ENCODE measurements at places on chromosomes 1 and 21.

DNA sequence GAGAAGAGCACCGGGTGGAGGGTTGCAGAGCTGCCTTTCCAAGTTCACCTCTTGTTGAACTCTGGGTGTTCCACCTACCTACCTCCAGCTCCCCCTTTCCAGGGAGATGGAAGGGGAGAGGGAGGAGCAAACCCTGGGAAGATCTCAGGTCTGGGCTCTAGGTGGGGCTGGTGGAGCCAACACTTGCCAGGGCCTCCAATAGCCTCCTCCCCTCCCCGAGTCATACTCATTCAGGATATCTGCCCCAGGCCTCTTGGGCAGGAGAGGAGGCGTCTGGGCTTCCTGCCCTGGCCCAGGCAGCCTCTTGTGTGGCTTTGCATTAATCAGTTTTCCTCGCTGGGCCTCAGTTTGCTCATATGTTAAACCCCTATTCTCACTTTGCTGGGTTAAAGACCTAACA lies 13.4 kb downstream of the RAP1GAP start:
- no peak for DNase-seq

DNA sequence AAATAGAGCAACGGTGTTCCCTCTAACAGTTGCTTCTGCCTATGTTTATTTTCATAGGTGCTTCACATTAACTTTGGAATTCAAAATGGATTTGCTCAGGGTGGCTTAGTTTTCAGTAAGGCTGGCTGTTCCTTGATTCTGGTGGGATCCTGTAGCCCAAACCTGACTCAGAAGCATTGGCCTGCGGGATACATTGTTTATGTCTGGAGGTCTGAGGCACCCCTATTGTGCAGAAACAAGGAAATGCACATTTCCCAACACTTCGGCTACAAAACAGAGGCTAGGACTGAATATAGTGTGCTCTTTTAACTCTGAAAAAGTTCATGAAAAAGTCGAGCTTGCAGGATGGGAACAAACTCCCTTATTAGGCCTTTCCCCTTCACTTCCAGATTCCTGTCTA lies 133.8 kb upstream of the F3 start:
- no peak for DNase-seq

- peak; percentile 7 for DNase-seq
Observed at GRCh38 chr1:235601104-235601503, 48.5 kb downstream of the GNG4 start.

- DNase-seq = no peak
Observed at GRCh38 chr1:18891426-18891780, 11.0 kb downstream of the ALDH4A1 start.

DNA sequence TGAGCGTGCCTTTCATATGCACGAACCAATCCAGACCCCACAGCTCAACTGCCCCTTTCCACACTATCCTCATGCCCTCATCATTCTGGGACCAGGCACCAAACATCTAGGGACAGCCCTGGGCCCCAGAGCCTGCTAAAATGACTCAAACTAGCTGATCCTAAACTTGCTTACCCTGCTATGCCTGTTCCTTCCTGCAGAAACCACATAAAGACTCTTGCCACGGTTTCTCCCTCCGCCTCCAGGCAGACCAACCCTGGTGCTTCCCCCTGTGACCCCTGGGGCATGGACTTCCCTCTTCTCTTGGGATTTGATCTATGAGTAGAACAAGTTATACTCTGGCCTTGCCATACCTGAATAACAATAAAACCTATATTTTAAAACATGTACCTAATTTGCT lies 138.0 kb upstream of the CD34 start:
- no peak for DNase-seq

DNA sequence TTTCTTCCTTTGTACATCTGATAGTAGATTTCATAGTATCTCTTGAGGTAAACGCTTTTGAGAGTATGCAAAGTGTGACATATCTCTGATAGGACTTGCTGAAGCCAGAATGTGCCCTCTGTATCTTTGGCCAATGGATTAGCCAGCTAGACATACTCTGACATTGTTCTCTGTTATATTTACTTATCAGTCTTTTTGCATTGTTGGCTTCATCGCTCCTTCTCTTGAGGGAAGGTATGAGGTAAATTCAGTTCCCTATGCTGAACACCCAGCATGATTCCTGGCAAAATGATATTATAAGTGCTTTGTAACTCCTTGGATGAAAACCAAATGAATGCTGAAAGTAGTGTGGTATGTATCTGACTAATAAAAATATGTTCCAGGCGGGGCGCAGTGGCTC lies 163.2 kb upstream of the CACYBP start:
- DNase-seq = no peak

DNA sequence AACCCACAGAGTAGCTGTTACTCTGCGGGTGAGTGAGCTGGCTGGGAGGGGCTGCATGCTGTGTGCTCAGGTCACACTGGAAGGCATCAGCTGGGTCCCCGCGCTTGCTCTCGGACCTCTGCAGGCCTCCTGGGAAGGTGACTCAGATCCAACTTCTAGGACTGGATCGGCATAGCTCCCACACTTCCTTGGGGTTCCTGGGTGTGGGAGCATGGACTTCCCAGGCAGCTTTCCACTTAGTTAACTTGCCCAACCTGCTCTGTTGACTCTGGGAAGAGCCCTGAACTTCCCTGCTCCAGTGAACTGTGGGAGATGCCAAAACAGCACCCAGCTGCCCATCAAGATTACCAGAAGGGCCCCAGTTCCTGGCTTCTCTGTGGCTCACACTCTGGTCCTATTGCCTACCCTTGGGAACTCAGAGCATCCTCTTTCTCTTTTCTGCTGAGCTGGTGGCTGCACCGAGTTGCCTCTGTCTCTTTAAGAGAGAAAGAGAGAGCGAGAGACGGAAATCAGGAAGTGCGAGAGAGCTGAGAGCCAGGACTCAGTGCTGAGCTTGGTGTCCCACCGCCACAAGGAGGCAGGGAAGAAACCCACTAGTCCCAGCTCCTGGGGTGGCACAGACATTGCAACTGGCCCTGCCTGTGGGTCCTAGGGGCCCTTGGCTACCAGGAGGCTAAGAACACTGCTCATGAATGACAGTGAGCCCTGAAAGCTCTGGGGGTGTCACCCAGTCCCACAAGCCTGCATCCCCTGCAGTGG lies at the start of gene IKBKE:
Gene IKBKE (plus strand): TSS at position 544 of the 759 bp plus-strand sequence. CDS start 2,752 bp downstream, outside the sequence.
- peak; percentile 55 for DNase-seq

DNA sequence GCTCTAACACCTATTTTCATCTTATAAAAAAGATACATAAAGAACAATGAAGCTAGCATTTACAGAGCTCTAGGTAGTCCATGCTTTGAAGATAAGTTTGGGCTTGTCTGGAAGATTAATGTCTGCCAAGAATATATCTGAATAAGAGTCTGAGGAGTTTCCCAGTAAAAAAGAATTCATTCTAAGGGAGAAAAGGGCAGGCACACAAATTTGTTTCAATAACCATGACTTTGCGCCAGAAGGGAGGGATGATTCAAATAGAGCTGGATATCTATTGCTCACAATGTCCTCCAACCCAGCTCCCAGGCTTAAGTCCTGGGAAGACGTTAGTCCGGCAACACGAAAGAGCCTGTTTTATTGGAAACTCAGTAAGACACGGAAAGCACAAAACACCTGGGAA lies 9.7 kb upstream of the TTLL7 start:
- DNase-seq = no peak

DNA sequence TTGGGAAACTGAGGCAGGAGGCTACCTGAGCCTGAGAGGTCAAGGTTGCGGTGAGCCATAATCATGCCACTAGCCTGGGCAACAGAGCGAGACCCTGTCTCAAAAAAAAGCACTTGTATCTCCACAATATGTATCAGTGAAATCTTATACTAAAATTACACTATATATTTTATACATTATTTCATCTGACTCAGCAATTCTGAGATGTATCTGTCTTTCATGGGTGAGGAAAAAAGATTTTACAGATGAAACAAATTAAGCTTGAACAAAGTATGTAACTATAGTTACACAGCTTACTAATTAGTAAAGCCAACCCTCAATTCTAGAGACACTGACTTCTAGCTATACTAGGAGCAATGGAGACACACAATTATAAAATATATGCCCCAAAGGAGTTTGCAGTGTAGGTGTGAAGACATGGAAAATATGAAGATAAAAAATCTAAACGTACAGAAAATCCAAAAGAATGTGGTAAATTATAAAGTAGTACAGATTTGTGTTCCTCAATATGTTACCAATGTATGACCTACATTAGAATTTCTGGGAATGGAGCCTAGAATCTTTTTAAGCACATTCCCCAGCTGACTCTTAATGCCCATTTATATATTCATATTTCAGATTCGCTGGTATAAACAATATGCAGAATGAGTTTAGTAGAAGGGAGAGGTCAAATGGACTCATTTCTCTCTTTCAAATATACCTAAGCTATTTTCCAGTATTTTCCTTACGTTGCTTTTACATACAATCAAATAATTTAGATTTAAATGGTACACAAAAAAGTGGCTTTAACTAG lies 14.6 kb downstream of the GTF2B start:
- no peak for DNase-seq

DNA sequence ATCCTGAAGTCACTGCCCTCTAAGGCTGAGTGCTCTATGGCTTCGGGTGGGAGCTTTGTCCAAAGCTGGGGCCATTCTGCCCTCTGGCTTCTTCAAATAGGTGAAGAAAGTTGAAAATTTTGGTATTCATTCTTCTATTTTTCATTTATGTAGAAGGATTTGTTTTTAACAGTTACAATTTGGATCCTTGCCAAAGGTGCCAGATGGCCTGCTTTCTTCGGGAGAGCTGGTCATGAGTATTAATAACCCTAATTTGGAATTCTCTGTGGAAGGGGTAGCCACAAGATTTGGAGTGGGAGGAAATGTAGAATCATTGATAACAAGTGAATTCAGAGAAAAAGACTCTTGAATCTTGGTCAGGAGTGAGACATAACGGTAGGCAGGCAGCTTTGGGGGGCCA lies 370.4 kb upstream of the ST6GALNAC5 start:
- DNase-seq = no peak

- DNase-seq = no peak
Observed at GRCh38 chr1:115463347-115463746, 125.3 kb upstream of the NGF start.

DNA sequence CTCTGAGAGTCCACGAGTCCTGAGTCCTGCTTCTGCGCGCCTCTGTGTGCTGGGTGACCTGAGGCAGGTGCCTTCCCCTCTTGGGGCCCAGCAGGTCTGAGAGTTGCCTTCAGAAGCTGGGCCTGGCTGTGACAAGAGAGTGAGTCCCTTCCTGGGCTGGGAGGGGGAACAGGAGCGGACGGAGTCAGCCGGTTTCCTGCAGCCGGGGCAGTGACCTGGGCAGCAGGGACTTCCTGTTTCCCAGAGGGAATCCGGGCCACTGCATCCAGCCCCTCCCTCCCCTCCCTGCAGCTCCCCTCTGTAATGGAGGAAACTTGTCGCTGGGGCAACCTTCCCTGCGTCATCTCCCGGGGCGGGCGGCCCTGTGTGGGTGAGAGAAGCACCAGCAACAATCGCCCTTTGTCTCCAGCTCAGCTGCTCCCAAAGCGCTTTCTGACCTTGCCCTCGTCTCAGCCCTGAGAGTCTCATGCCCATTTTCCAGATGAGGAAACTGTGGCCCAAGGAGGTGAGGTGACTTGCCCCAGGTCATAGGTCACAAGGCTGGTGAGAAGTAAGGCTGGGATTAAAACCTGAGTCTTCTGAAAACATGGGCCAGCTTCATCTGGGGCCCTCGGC lies 61.1 kb downstream of the SDC3 start:
- DNase-seq = no peak

Data from activated naive CD4-positive, alpha-beta T cell treated with Interleukin-2 at 50 U/mL for 16 hours (primary cell).